ENCODE measurements at places on chromosomes 11 and 22.

GRCh38 chr11:101686514-101686913 lies 102.7 kb upstream of the TRPC6 start:
- no peak for DNase-seq

- no peak for DNase-seq
These were observed 19.4 kb downstream of the EHF start for GRCh38 chr11:34640050-34640923.

DNA sequence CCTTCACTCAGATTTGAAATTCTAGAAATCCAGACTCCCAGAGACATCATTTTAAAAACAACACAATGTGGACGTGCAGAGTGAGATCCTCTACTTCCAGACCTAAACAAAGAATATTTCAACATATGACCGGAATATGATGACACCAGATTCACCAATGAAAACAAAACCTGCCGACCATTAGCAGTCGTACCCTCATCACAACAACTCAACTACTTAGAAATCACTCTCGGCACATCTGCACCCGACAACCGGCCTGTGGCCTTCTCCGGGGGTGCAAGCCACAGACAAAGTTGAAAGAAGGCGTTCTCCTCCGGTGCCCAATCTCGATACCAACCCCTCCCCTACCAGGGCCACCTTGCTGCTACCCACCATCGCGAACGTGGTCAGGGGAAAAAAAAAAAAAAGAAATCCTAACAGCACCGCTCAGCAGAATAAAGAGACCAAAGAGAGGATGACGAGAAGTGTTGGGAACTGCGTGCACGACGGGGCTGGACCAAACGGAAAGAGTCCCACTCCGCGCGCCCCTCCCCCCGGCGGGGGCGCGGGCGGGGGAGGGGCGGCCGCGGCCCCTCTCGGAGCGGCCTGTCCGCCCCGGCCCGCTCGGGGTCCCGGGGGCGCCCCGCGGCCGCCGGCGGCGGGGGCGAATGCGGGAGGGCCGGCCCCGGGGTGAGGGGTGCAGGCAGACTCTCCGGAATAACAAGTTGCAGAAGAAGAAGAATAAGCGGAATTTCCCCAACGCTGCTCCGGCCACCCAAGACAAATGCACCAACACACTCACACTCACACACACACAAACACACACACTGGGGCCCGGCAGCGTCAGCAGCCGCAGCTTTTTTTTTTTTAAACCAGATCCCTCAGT lies 1.7 kb downstream of the PHF21A start:
- DNase-seq, result no peak

GRCh38 chr11:27018902-27019529 lies 21.6 kb upstream of the BBOX1 start:
- DNase-seq, result no peak

DNA sequence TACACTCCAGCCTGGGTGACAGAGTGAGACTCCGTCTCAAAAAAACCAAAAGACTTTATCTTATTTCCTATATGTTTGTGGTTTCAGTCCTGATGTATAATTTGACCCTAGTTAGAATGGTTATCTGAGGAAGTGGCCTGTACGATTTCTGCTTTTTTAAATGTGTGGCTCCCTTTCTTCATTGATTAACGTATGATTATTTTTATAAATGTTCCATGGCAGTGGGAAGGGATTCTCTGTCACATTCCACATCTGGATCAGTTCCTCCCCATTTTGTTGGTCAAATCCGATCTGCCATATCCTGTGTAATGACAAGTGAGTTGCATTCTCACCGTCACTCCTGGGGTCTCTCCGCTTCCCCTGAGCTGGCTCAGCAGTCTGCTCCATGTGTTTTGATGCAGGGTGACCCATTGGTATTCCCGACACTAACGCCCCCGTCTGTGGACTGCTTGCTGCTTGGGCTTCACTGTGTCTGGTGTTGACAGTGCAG lies 20.3 kb downstream of the NEAT1 start:
- DNase-seq, result no peak

GRCh38 chr22:33300165-33300564 lies 242.0 kb upstream of the SYN3 start:
- no peak for DNase-seq

DNA sequence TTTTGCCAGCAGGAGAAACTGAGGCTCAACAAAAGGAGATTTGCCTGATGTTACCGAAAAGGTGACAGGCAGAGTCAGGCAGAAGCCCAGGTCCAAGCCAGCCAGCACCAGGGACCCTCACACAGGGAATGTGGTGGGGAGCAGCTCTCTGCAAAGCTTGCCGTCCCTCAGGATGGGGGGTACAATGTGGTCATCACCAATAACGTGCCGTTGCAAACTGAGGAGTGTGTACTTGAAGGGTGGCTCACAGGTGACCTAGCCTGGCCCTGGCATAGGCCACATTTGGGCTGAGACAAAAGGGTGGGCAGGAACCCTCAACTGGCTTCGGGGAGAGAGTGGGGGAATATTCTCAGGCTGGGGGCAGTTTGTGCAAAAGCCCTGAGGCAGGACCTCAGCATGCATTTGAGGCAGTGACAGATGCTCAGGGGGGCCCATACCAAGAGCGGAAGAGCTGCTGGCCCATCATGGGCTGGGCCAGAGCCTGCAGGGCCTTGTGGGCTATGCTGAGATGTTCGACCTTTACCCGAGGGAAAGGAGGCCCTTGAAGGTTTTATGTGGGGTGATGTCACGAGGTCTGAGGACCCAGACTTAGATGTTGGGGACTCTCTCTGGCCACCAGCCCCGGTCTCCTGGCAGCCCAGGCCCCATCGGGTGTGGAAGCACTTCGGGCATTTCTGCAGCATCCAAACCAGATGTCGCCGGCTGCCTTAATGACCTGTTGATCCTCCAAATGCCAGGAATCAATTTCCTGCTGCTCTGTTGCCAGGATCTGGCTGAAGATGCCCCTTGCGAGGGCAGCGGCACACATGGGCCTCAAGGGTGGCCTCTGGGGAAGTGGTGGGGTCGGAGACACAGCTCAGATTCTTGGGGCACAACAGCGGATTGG lies 57.4 kb upstream of the SHISAL1 start:
- no peak for DNase-seq

DNA sequence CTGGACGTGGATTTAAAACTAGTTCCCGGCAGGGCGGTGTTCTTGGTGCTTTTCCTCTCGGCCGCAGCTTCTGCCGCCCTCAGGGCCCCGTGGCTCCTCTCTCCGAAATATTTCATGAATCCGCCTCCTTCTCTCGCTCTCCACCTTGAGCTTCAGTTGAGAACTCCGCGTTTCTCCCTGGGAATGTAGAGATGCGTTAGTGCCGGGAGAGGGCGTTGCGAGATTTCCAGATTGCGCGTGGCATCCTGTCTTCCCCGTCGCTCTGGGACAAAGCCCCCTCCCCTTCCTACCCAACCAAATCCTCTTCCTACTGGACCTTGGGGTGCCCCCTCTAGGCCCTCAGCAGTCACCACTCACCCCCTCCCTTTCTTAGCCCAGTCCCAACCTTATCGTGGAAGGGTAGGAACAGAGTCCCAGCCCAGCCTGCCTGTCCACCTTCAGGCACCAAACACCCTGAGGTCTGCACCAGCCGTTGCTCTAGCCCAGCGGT lies 15.5 kb upstream of the RAC2 start:
- DNase-seq, result no peak

- DNase-seq, result no peak
These were observed 18.5 kb downstream of the SPECC1L start for GRCh38 chr22:24289114-24289513.

- DNase-seq, result no peak
These were observed 50.3 kb downstream of the CD6 start for GRCh38 chr11:61021661-61022212.

DNA sequence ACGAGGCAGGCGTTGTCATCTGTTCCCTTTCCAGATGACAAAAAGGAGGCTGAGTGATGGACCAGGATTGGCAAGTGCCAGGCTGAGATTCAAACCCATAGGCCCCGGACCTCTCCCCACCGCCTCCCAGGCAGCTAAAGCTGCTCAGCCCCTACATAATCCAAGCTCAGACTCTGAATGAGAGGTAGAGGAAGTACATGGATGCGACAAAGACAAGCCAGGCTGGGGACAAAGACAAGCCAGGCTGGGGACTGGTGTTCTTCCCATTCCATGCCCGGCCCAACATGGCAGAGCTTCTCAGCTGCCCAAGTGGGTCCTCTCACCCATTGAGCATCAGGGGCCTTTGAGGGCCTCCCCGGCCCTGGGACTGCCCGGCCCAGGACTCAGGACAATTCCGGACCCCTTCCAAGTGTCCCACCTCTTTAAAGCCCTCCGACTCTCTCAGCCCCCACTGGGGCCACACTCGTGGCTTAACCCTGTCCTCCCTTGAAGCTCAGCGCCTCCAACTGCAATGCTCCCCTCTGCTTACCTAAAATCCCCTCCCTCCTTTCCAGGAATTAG lies 4.8 kb downstream of the MFNG start:
- DNase-seq, result no peak

- no peak for DNase-seq
These were observed 296.0 kb upstream of the NARS2 start for GRCh38 chr11:78870655-78871054.

- DNase-seq, result peak; percentile 85
These were observed 14.0 kb downstream of the SSH3 start for GRCh38 chr11:67317205-67317887.

GRCh38 chr11:66546966-66547661 lies 411 bp downstream of the ACTN3 start:
- no peak for DNase-seq

DNA sequence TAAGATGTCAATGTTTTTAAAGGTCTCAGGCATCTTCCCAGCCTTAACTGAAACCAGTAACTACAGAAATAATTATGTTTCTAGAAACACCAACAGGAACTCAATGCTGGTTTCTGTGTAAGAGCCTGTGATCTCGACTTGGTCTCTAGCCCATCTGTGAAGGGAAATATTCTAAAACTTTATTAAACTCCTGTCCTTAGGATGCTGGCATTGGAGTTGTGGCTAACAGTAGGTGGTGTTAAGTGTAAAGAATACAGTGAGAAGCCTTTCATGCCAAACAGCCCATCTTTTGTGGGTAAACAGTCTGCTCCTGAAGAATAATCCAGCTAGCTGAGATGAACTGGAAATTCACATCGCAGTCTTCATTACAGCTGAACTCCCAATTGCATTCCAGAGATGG lies 133.2 kb downstream of the ADAMTS15 start:
- no peak for DNase-seq

- no peak for DNase-seq
These were observed 59.1 kb upstream of the PRDM11 start for GRCh38 chr11:45087086-45087899.

- DNase-seq, result no peak
These were observed 166.1 kb upstream of the API5 start for GRCh38 chr11:43145653-43146052.

GRCh38 chr11:68460741-68461574 lies at the start of gene PPP6R3:
PPP6R3 (plus strand) TSS chr11:68460752; CDS start chr11:68537665, 76,913 bp downstream.
- no peak for DNase-seq

GRCh38 chr11:18330921-18331320 lies 8.6 kb downstream of the GTF2H1 start:
- no peak for DNase-seq

- no peak for DNase-seq
These were observed 28.3 kb downstream of the ACER3 start for GRCh38 chr11:76888989-76889388.

DNA sequence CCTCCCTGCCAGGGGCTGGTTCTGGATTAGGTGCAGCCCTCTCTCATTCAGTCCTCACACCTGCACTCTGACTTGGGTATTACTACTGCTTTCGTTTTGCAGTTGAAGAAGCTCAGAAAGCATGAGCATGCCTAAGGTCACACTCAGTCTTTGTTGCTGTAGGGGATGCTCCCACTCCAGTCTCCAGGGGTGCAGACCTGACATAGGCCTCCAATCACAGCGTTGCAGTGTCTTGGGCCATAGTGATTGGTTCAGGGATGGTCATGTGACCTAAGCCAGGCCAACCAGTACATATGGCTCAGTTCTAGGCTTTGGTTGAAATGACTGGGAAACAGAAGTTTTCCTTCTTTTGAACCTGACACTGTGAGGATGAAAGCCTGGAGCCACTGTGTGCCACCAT lies 61.7 kb downstream of the FBXO7 start:
- no peak for DNase-seq

DNA sequence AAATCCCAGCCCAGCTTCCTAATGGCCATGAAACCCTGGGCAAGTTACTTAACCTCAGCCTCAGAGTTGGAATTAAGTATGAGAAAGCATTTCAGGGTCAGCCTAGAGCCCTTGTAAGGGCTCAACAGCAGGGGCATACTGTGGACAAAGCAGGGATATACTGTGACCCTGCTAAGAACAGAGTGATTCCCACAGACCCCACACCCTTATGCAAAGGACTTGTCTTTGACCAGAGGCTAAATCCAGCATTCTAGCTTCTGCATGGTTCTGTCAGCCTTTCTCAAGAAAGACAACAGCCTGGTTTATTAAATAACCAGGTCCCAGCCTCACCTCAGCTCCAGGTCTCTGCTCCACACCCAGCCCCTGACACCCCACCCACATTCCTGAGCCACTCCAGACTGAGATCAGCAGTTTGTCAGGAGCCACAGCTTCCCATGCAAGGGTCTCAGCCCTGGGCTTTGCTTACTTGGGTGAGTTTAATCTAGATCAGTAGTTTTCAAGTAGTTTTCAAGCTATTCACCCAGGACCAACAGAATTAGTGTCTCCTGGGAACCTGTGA lies 69.2 kb downstream of the GALNT18 start:
- no peak for DNase-seq

GRCh38 chr11:70603756-70604211 lies 205.5 kb downstream of the CTTN start:
- no peak for DNase-seq

- no peak for DNase-seq
These were observed 84.3 kb upstream of the TMEM45B start for GRCh38 chr11:129731316-129731715.
